ENCODE measurements at places on chromosomes 4 and X. TPM values are rescaled to one million over a fixed set of nuclear protein-coding genes. Genes with fewer than 3 reads are reported as not detected.

DNA sequence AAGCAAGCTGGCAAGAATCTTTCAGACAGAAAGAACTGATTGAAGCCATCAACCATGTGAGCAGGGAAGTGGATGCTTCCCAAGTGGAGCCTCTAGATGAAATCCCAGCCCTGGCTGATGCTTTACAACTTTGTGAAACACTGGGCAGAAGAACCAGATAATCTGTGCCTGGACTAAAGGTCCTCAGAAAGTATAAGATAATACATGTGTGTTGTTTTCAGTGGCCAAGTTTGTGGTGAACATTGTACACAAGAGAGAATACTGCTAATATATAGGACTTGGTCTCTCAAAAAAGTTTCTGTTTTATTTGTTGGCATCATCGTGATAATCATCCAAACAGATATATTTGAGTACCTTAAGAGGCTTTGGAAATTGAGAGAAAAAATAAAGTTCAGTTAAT is 1367.8 kb upstream of the IGFBP7 start:
- no peak for DNase-seq

BEND4 gene
- 0.14 TPM for total RNA-seq

DNA sequence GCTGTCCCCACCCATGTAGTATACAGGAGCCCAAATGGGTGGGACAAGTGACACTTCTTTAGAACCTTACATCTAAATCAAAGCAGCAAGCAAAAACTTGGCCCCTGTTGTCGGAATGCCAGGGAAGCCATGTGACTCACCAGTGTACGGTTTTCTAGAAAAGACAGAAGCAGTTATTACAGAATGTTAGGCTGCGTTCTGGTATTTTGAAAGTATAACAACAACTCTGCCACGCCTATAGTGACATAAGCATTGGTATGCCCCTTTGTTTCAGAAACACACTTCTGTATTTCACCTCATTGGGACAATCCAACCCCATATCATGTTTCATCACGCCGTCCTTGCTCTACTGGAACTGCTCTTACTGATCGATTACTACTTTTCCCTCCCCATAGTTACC is 14.8 kb downstream of the PDHA1 start:
- DNase-seq: no peak

GRCh38 chr4:103786014-103786413 is 66.2 kb upstream of the TACR3 start:
- no peak for DNase-seq

GRCh38 chrX:101482296-101482695 is 3.0 kb upstream of the ARMCX4 start:
- DNase-seq: no peak

PRRG1 gene
- 8.2 TPM for total RNA-seq

DNA sequence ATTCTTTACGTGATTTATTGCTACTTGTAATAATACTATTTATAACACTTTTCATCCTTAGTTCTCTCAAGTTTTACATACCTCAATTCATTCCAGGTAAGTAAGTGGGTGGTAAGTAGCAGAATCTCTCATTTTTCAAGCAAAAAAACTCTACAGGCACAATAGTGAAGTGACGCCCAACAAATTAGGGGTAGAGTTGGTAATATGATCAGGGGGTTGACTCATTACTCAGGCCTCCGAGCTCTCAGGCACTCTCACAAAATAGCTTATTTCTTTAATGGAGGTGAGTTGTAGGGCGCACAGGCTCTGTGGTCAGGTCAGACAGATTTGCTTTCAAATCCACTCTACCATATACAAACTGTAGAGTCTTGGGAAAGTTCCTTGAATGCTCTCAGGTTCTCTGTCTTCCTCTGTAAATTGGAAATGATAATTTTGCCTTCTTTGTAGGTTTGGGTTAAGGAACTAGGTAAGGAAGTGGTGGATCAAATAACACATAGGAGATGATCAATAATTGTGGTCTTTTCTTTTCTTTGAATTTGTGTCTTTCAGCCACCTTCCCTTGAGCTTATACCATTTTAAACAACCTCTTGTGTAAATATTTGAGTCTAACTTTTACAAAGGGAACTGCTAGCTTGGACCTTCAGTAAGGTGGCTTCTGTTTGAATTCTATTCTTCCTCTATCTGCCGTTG is 134.9 kb upstream of the LEF1 start:
- DNase-seq: no peak

- DNase-seq: no peak
These were observed 24.9 kb upstream of the AMOT start for GRCh38 chrX:112865464-112866025.

DNA sequence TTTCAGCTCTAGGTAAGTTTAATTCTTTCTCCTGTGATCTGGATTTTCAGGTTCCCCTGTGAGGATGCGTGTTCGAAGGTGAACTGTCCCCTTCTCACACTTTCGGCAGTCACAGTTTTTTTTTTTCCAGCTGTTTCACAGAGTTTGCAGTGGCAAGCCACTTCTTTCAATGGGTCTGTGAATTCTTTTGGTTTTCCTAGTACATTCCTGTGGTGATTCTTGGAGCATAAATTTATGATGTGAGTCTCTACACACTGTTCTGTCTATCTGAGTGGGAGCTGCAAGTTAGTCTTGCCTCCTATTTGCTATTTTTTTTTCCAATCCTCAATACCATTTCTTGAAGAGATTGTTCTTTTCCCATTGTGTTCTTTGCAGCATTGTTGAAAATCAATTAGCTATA is 595.5 kb downstream of the RAPGEF2 start:
- DNase-seq: no peak

TKTL1 gene
- total RNA-seq: 0.56 TPM

SMIM10 gene
- 0.64 TPM for total RNA-seq
